Kasumi-1 (cell line): ENCODE measurements at places on chromosomes 2 and 18.
A peak's percentile ranks its signal among the peaks of the same experiment; 100 is the strongest.

- DNase-seq = no peak
These were observed 71.3 kb downstream of the PPP1R1C start for GRCh38 chr2:182057002-182057401.

DNA sequence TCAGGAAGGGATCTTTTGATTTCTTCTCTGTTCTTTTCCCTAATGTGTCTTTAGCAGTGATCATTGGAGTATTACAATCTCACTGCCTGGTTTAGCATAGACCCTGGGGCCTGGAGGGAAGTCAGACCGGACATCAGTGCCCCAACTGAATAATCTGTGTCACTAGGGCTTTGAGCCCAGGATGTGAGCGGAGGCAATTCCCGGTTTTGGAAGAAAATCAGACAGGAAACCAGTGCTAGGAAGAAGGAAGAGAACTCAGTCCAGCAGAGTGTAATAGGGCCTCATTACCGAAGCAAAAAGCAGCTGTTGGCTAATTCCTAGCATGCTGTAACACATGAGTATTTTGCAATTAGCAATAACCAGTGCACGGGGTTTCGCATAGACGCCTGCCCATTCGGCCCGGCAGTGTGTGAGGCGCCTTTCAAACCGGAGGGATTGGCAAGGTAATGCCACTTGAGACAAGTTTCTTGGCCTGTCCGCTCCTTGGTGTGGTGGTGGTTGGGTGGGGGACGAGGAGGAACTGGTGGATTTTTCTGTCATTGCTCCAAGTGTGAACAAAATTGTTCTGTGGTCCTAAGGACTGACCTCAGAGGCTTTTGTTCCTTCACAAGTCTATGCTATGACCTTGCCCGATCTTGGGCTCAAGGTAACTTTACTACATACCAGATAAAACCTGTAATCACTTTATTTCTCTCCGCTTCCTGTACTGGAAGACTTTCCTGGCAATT, 2.8 kb downstream of the FOSL2 start:
- peak; percentile 59 for DNase-seq

DNA sequence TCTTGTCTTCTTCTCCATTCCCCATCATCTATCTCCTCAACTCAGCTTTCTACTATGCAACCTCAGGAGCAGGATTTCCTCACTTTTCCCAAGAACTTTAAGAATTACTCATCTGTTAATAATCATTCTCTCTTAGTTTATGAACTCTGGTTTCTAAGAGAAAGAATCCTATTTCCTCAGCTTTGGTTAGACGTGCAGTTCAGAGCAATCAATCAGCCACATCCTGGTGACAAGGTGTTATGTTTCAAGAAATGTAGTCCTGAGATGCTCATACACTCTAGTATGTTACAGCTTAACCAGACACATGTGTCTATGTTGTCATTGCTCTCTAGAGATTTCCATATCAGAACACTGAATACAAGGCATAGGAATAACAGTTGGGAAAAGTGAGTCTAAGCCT, 277.9 kb downstream of the MBD2 start:
- DNase-seq = no peak

- DNase-seq = no peak
These were observed 37.8 kb upstream of the CCDC195 start for GRCh38 chr2:224753743-224754540.

DNA sequence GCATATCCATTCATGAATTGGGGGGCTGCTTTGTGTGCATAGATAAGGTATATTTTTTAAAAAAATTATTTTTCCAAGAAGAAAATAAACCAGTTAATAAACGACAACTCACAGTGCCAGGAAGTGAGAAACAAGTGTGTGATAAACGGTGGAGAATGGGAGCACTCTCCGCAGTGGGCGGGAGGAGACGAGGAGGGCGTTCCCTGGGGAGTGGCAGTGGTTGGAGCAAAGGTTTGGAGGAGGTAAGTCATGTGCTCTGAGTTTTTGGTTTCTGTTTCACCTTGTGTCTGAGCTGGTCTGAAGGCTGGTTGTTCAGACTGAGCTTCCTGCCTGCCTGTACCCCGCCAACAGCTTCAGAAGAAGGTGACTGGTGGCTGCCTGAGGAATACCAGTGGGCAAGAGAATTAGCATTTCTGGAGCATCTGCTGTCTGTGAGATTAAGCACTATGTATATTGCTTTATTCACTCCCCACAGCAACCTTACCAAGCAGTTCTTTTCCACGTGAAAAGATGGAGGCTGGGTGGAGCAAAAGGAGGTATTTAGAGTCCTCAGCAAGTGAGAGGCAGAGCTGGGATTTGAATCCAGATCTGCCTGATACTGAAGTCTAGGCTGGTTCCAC, 27.0 kb upstream of the CASP8 start:
- peak; percentile 99 for DNase-seq

- DNase-seq = no peak
These were observed 7.7 kb upstream of the KLF11 start for GRCh38 chr2:10035633-10036032.

DNA sequence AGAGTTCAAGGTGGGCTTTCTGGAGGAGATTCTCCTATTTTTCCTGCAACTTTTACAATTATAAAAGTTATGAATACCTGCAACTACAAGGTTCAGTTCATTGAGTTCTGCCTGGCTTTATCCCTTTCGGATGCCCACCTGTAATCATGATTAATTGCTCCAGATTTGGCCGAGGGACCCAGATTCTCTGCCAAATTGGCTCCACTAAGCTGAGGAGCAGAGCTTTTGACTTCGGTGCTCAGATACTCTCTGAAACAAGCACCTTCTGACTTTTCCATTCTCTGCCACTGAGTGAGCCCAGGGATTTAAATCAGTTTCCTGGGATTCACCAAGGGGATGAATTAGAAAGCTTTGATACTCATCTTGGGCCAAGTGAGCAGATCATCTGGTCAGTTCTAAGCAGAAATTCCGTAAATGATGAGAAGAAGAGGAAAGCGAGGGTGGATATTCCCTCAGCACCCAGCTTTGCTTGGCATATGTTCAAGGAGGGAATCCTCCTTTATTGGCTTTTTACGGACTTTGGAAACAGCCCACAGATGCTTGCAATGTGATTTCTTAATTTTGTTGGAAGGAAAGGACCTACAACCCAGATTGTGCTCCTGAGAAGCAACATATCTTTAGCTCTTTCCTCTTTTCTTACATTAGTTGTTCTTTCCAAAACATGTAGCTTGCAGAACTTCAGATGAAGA, 179.2 kb downstream of the SETBP1 start:
- no peak for DNase-seq

DNA sequence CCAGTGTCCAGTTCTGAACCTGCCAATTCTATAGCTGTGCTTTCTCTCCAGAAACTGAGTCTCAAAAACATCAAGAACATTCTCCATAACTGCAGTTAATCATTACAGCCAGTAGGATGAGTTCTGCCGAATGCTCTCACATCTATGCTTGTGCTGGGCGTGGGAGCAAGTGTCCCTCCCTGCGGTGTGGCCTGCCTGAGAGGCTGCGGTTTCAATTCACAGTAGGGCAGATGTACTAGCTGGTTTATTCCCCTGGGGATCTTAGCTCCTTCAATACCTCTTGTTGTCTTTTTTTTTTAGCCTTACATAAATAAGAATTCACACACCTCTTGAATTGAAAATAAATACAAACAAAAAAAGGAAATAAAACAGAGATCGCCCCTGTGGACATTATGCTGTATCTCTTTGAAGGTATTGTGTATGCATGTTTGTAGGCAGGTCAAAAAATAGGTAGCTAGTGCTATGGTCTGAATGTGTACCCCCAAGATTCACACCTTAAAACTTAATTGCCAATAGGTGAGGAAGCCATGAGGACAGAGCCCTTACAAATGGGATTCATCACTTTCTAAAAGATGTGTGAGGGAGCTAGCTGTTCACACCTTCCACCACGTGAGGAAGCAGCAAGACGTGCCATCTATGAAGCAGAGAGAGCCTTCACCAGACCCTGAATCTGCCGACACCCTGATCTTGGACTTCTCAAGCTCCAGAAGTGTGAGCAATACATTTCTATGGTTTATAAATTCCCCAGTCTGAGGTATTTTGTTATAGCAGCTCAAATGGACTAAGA, 74.3 kb downstream of the BCL2L11 start:
- DNase-seq = no peak

DNA sequence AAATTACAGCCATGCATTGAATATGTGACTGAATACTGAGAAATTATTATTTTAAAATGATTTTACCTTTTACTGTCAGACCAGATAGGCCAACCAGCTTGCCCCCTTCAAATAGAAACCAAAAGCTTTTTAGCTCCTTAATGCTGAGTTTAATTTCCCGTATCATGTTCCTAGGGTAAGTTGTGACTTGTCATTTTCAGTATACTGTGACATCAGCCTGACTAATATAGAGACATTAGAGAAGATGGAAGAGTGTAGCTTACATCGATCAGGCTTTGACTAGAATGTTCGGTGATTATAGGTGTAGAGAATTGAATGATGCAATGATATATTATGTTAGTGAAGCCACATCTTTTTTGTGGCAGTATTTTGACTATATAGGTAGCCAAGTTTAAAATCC, 50.6 kb upstream of the ZEB2 start:
- no peak for DNase-seq

GRCh38 chr2:158319269-158319668, 137.3 kb downstream of the CCDC148 start:
- peak; percentile 43 for DNase-seq

GRCh38 chr2:200217320-200217719, 89.2 kb upstream of the SPATS2L start:
- no peak for DNase-seq

GRCh38 chr18:3526421-3527354, 76.7 kb downstream of the TGIF1 start:
- peak; percentile 22 for DNase-seq

- no peak for DNase-seq
These were observed 31.1 kb downstream of the SIGLEC15 start for GRCh38 chr18:45856531-45856930.

- DNase-seq = no peak
These were observed 396.9 kb upstream of the TMEFF2 start for GRCh38 chr2:192591617-192592016.

DNA sequence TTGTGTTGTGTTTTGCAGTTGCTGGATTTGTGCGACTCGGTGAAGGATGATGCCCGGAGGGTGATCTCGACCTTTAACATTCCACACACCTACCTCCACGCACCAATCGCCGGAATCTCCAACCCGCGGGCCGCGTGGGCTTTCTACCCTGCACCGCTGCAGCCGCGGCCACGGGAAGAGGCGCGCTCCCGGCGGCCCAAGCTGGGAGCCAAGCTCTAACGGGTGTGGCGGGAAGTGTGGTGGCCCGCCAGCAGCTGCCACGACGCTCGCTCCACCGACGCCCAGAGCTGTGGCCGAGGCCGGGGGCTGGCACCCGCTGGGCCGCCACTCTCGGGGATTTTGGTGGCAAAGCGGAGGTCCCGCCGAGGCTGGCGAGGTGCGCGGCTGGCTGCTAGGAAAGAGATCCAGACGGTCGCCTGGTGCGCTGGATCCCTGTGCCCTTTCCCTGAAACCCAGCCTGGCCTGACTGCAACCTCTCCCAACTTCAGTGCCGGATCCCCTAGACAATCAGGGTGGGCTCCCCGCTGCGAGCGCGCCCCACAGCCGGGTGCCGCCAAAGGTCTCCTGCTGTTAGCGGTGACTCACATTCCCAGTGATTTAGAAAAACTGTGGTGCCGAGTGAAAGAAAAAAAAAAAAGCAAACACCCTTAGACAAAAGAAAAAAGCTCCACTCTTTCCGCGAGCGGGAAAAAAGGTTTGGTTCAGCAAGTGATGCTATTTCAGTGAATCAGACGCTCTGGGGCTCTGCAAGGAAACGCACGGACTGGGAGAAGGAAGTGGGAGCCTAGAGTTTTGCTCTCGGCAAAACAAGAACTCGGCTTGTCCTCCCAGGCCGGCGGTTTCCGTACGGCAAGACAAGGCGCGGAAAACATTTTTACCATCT, 2.9 kb upstream of the BCL2L11 start:
- DNase-seq = peak; percentile 66

GRCh38 chr2:31440764-31441163, 26.2 kb upstream of the XDH start:
- no peak for DNase-seq

DNA sequence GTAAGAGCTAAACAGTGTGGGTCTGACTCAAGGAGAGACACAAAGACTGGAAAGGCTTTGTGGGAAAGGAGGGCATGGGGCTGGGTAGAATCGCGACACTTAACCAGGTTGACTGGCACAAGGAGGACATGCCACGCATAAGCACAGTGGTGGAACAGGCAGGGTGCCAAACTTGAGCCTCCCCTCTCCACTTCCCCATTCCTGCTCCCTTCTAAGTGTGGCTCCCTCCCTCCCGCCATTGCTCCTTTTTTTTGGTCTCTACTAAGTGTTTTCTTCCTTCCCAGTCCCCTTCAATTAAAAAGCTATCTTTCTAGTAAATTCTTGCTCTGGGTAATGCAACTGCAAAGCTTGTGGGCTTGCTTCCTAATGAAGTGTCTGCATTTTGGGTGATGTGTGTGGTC, 40.3 kb upstream of the ZFP36L2 start:
- peak; percentile 62 for DNase-seq

- no peak for DNase-seq
These were observed 11.1 kb upstream of the LOXHD1 start for GRCh38 chr18:46668135-46668534.

DNA sequence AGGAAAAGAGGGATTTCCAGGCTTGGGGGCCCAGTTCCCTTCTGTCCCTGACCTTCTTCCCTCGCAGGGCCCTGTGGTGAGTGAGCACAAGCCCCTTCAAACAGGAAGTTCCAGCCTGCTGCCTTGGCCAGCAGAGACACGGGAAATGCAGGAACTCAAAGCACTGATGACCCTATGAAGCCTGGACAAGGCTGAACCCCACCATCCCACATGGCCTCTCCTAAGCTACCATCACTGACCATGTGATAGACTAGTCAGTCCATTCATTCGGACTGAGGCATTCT, 196.4 kb downstream of the TNS1 start:
- DNase-seq = no peak

- DNase-seq = no peak
These were observed 123.5 kb downstream of the LIPG start for GRCh38 chr18:49685231-49685942.

GRCh38 chr2:216829533-216829932, 30.3 kb downstream of the TNP1 start:
- DNase-seq = no peak

DNA sequence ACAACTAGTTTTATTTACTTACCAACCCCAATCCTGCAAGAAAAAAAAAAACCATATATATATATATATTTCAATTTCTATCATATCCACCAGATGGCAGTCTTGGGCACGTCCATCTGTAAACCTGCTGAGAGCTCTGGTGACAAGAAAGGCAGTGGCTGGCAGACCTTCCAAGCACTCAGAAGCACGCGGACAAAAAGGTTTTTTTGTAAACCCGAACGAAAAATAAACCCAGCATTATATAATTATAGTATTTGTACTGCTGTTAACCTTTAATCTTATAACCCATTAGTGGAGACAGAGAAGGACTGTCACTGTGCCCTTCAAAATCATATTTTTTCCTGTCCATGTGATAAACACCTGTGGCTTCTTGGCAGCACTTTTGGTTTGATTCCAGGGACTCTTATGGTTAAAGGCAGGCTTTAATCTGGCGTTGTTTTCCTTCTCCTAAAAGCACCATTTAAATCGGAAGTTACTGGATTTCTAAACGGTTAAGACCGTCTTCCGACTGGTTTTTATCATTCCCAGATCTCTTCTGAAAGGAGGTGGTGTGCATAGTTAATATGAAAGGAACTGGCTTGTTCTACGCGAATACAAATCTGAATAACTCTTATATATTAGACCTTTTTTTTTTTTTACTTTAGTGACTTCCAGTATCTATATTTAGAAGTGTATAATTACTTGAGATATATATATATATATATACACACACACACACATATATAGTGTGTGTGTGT, 31.0 kb upstream of the SLC3A1 start:
- DNase-seq = peak; percentile 82
